Endodermal cell (in vitro differentiated cells): ENCODE measurements at places on chromosomes 13 and 19. TPM values are rescaled to one million over a fixed set of nuclear protein-coding genes. Genes with fewer than 3 reads are reported as not detected.

Gene HSD11B1L
- total RNA-seq: 12.7 to 19.1 TPM (median 14.7 TPM) in 3 replicates

Gene OR7D2
- total RNA-seq: 0.40 and 0.41 TPM in 2 replicates

Gene PDCD5
- total RNA-seq: 102 and 104 TPM in 2 replicates

- no peaks in the 10 kb centered on the region for H3K27me3 ChIP-seq
- H3K36me3 ChIP-seq: no peaks in the 10 kb centered on the region
- no peak overlapping the region for H3K4me3 ChIP-seq
Measured at GRCh38 chr13:39929583-39929982, 274.1 kb downstream of the COG6 start.

DNA sequence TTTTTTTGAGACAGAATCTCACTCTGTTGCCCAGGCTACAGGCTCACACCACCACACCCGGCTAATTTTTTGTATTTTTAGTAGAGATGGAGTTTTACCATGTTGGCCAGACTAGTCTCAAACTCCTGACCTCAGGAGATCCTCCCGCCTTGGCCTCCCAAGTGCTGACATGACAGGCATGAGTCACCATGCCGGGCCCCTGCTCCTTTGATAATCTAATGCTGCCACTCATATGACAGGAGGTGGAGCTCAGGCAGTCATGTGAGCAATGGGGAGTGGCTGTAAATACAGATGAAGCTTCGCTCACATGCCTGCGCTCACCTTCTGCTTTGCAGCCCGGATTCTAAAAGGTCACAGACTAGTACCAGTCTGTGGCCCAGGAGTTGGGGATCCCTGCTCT lies 25.1 kb downstream of the ARHGEF18 start:
- no peak for DNase-seq
- no peaks in the 10 kb centered on the region for H3K27me3 ChIP-seq
- H3K36me3 ChIP-seq: no peaks in the 10 kb centered on the region
- H3K4me3 ChIP-seq: no peak overlapping the region

DNA sequence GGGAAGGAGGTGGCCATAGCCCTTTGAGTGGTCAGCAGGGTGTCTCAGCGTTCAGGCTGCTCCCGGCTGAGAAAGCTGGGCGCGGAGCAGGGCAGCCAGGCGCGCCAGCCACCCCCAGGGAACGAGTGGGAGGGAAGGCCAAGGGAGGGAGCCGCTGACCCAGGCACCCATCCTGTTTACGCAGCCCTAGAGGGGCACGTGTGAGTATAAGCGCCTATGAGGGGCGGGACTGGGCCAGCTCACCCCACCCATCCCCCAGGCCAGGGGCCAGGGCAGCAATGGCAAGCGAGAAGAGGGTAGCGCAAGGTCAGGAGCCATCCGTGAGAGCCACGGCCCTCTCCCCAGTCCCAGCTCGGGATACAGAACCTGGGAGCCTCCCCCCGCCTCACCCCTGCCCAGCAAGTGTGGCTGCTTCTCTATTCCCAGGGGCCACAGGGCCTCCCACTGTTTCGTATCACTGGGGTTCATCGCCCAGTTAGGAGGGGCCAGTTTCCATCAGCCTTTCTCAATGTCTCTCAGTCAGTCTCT lies 897 bp upstream of the DMKN start:
- H3K27me3 ChIP-seq: no peaks in the 10 kb centered on the region
- no peak overlapping the region for H3K4me3 ChIP-seq
- H3K27ac ChIP-seq: no peak overlapping the region
- H3K4me1 ChIP-seq: peaks cover 4% of the 10 kb centered on the region

DNA sequence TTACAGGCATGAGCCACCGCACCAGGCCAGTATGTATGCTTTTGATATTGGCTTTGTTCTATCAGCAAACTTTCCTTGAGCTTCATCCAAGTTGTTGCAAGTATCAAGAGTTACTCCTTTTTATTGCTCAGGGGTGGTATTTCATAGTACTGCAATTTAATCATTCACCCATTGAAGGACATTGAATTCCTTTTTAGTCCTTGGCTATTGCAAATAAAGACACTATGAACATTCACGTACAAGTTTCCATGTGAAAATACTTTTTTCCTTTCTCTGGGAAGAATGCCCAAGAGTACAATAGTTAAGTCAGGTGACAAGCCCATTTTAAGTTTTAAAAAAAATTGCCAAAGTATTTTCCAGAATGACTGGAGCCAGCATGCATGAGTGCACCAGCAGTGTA lies 20.4 kb downstream of the CEACAM3 start:
- H3K4me3 ChIP-seq: no peak overlapping the region
- H3K36me3 ChIP-seq: no peaks in the 10 kb centered on the region
- H3K4me1 ChIP-seq: no peaks in the 10 kb centered on the region
- H3K27me3 ChIP-seq: peaks cover 11% of the 10 kb centered on the region
- no peak for DNase-seq

- DNase-seq: no peak
- H3K27ac ChIP-seq: no peak overlapping the region
- no peaks in the 10 kb centered on the region for H3K27me3 ChIP-seq
- H3K4me1 ChIP-seq: no peaks in the 10 kb centered on the region
- H3K4me3 ChIP-seq: no peak overlapping the region
- H3K36me3 ChIP-seq: no peaks in the 10 kb centered on the region
Measured at GRCh38 chr13:87981416-87981815, 310.2 kb downstream of the SLITRK5 start.

DNA sequence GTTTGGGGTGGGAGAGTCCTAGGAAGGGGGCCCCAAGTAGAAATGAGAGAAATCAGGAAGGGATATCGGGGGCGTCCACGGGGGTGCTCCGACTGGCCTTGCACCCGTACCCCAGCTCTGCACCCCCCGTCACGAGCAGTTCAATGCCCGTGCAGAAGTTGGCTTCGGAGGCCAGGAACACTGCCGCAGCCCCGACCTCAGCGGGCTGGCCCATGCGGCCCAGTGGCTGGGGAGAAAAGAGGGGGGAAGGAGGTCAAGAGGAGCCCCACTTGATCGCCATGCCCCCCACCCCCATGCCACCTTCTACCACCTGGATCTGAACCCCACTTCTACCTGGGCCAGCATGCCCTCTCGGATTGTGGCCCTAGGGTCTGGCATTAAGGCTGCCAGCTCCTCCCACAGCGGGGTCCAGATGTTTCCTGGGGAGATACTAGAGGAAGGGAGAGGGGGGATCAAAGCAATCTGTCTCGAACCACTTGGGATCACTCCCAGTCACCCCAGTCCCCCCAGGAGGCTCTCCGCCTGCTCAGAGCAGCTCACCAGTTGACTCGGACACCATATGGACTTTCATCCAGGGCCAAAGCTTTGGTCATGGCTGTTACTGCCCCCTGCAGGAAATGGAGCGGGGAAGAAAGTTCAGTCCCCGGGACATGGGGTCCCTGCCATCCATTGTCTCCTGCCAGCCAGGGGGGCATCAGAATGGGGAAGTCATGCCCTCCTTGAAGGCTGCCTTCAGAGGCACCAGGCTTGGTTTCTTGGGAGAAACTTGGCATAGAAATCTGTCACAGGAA lies 2.5 kb upstream of the BCAT2 start:
- no peak overlapping the region for H3K4me3 ChIP-seq
- peaks cover 7% of the 10 kb centered on the region for H3K4me1 ChIP-seq
- DNase-seq: peak; percentile 77
- H3K27me3 ChIP-seq: no peaks in the 10 kb centered on the region
- H3K36me3 ChIP-seq: peaks cover 9% of the 10 kb centered on the region

- H3K4me1 ChIP-seq: peaks cover 34% of the 10 kb centered on the region
- H3K27me3 ChIP-seq: no peaks in the 10 kb centered on the region
- H3K27ac ChIP-seq: peak overlapping the region; percentile 26
- no peak overlapping the region for H3K4me3 ChIP-seq
- H3K36me3 ChIP-seq: peaks cover 70% of the 10 kb centered on the region
- DNase-seq: peak; percentile 56
Measured at GRCh38 chr13:110340812-110341444, 33.8 kb downstream of the COL4A2 start.
